ENCODE measurements at places on chromosomes 2 and 18.

GRCh38 chr18:73045037-73045436 lies 177.2 kb upstream of the NETO1 start:
- DNase-seq = no peak

GRCh38 chr18:59877361-59877760 lies 22.4 kb upstream of the PMAIP1 start:
- no peak for DNase-seq

GRCh38 chr2:83953697-83954096 lies 505.4 kb downstream of the SUCLG1 start:
- DNase-seq = no peak

DNA sequence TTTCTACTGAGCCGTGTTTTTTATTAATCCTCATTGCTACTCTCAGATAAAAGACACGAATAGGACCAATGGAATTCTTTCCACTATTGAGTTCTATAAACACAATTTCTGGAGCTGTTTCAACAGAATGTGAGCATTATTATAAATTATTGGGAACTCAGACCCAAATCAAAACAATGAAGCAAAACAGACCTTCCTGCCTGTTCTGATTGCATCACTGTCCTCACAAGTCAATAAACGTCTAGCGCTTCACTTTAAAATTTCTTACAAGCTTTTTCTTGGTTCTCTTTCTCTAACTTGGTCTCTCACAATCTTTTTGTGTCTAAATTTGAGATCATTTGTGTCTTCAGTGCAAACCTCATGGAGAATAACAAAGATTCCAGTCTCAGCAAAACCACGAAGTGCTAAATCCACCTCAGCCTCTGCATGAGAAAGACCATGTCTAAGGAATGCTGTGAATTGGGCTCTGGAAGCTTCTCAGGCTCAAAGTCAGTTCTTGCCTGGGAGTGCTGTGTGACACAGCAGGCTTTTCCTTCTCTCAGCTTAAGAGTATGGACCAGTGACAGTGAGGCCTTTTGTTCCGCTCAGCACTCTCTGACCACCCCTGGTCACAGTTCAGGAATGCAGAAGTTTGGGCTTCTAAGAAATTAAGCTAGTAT lies 22.8 kb downstream of the ARHGAP28 start:
- no peak for DNase-seq

DNA sequence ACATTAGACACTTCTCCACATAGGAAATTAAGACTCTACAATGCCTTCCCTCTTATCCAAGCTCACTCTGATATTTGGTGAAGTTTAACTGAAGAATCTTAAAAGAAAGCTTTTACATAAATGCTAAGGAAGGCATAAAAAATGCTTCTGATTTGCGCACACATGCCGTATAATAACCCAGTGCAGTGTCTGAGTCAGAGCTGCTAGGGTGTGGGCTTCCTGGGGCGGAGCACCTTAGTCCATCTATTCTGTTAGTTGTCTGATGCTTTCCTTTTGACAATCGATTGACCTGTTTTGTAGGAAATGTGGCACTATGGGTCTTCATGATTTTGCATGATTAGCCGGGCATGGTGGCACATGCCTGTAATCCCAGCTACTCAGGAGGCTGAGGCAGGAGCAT lies 231.5 kb downstream of the AFF3 start:
- DNase-seq = no peak

DNA sequence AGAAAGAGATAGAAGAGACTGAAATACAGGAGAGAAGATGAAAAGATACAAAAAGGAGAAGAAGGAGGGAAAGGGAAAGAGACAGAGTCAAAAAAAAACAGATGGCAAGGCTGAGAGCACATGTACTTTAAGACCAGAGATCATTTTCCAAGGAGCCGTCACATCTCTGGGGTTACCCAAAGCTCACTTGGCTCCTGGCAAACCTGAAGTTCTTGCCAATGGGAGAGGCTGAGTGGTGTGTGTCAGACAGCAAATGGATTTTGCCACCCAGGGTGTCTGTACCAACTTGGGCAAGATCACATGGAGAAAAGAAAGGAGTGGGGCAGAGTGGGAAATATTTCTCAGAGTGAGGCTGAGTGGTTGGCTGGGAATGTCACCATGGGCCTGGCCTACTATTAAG lies 219.3 kb upstream of the TNP1 start:
- no peak for DNase-seq

Measured in stimulated activated CD4-positive, alpha-beta T cell treated with anti-CD3 and anti-CD28 coated beads, Interleukin-1b, Interleukin-23, amount 100 ng/mL, for 4 hours (primary cell).